ENCODE measurements at places on chromosomes 3 and 15. TPM values are rescaled to one million over a fixed set of nuclear protein-coding genes. Genes with fewer than 3 reads are reported as not detected.

DNA sequence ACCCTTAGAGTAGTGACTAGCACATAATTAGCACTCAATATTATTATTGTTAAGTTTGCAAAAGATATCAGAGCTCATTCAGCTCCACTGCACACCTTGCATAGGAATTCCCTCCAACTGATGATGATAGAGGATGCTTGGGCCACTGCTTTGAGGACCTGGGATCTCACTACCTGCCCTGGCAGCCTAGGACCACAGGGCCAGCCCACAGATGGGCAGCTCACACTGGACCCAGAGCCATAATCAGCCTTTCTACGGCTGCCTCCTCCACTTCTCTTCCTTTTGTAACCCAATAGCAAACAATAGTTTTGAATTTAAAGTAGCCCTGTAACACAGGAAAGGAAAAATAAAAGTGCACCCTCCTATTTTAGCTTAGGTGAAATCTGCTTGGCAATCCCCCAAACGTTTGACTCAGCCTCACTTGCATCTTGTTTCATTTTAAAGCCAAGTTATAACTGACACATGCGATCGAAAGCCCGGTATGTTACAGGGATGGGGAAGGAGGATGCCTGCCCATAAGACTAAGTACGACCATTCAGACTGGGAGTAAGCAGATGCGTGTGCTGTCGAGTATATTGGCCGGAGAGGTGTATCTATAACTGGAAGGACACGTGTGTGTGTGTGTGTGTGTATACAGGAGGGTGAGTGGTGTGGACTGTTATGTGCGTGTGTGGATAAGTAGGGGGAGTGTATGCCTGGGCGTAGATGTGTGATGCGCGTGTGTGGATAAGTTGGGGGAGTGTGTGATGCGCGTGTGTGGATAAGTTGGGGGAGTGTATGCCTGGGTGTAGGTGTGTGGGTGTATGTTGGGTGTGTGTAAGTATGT, 65.9 kb downstream of the CPN2 start:
- no peak for DNase-seq
- H3K4me1 ChIP-seq: peaks cover 3% of the 10 kb centered on the region
- no peaks in the 10 kb centered on the region for H3K36me3 ChIP-seq
- H3K27me3 ChIP-seq: no peaks in the 10 kb centered on the region
- H3K4me3 ChIP-seq: no peak overlapping the region

GRCh38 chr3:173796890-173797289, 399.3 kb downstream of the NLGN1 start:
- no peaks in the 10 kb centered on the region for H3K27me3 ChIP-seq
- H3K4me1 ChIP-seq: no peaks in the 10 kb centered on the region
- H3K4me3 ChIP-seq: no peak overlapping the region
- H3K36me3 ChIP-seq: no peaks in the 10 kb centered on the region
- no peak overlapping the region for H3K27ac ChIP-seq

DNA sequence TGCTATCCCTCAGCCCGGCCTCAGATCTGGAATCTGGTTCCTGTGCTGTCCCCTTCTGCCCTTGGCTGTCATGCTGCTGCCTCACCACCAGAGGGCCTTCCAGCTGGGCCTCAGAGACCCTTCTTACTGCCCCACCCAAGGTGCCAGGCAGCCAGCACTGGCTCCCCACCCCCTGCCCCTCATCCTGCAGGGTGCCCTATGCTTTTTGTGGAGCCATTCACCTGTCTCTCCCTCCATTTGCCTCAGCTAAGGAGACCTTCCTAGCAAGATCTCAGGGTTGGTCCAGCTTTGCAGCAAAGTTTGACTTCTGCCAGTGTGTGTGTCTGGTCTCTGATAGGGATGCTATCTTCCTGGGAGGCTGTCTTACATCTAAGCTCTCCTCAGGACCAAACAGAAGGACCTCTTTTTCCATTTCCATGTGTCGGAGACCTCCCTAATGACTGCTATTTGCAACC, 1.9 kb upstream of the VWA5B2 start:
- H3K27me3 ChIP-seq: peaks cover 67% of the 10 kb centered on the region
- DNase-seq: peak; percentile 79
- no peak overlapping the region for H3K27ac ChIP-seq
- H3K36me3 ChIP-seq: no peaks in the 10 kb centered on the region

DNA sequence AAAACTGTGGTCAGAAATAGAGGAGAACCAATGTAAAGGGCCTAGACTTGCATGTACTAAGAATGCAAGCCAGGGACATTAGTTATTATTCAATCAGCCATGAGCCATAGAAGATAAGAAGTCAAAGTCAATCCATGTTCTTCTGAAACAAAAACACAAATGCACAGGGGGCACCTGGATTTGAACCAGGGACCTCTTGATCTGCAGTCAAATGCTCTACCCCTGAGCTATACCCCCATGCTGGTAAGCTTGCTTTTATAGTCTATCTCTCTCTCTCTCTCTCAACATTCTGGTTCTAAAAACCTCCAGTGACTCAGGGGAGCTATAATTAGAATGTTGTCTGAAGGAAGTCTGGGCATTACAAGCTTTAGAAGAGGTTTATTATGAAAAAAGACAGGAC, 85.6 kb upstream of the ACP3 start:
- no peak overlapping the region for H3K4me3 ChIP-seq
- H3K36me3 ChIP-seq: no peaks in the 10 kb centered on the region
- H3K27ac ChIP-seq: no peak overlapping the region
- no peak for DNase-seq
- no peaks in the 10 kb centered on the region for H3K27me3 ChIP-seq

DNA sequence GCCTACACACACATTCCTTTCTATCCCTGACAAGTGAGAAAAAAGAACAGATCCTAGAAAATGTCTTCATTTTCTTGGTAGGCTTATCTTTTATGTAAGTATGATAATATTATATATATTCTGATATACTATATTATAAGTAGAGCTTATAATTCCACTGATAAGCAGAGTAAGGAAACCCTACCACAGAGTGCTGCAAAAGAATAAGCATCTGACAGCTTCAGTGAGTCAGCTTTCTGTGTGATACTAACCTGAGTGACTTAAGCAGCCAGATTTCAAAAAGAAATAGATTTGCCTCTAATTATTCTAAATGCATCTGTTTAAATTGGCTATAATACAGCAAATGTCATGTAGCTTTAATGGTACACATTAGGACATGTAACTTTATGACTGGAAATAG, 656.0 kb downstream of the MCTP2 start:
- DNase-seq: no peak
- H3K27me3 ChIP-seq: no peaks in the 10 kb centered on the region
- no peak overlapping the region for H3K27ac ChIP-seq
- H3K4me1 ChIP-seq: no peaks in the 10 kb centered on the region

RTP3 gene
- not detected for total RNA-seq

PLA1A gene
- total RNA-seq: not detected

SEC11A gene
- 175 TPM for total RNA-seq

GRCh38 chr3:54432975-54433374, 310.6 kb downstream of the CACNA2D3 start:
- DNase-seq: no peak
- no peak overlapping the region for H3K27ac ChIP-seq
- no peak overlapping the region for H3K4me3 ChIP-seq
- no peaks in the 10 kb centered on the region for H3K36me3 ChIP-seq

ABHD5 gene
- total RNA-seq: 39.9 TPM

IL5RA gene
- total RNA-seq: not detected

- H3K27me3 ChIP-seq: no peaks in the 10 kb centered on the region
- H3K36me3 ChIP-seq: no peaks in the 10 kb centered on the region
- H3K4me3 ChIP-seq: no peak overlapping the region
- no peak overlapping the region for H3K27ac ChIP-seq
These were observed 126.8 kb upstream of the ARHGEF3 start for GRCh38 chr3:56928379-56929068.

- H3K4me3 ChIP-seq: no peak overlapping the region
- DNase-seq: peak; percentile 93
- no peaks in the 10 kb centered on the region for H3K36me3 ChIP-seq
- H3K27ac ChIP-seq: peak overlapping the region; percentile 79
- H3K27me3 ChIP-seq: no peaks in the 10 kb centered on the region
- peaks cover 47% of the 10 kb centered on the region for H3K4me1 ChIP-seq
These were observed 101.2 kb downstream of the SMAD6 start for GRCh38 chr15:66803182-66803729.

BUB1B gene
- total RNA-seq: 72.8 TPM

DNA sequence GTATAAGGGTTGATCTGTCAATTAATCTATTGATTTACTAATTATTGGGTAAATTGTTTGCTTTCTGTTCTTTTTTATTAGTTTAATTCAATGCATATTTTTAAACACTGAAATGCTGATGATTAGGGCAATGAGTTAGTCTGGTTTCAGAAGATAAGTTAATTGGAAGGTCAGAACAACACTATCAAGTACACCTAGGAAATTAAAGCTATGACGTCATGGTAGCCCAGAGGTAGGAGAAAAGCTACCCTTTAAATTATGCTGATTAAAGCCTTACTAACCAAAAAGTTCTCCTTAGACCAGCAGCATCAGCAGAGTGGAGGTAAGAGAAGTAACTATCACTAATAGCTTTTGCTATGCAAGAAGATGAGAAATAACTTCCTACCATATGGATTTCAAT, 770.4 kb upstream of the ARPP21 start:
- no peaks in the 10 kb centered on the region for H3K4me1 ChIP-seq
- no peak overlapping the region for H3K27ac ChIP-seq
- DNase-seq: no peak
- no peaks in the 10 kb centered on the region for H3K27me3 ChIP-seq

KCNMB3 gene
- total RNA-seq: 14.3 TPM

SCAANT1 gene
- total RNA-seq: not detected

- DNase-seq: no peak
- H3K4me1 ChIP-seq: no peaks in the 10 kb centered on the region
- no peak overlapping the region for H3K4me3 ChIP-seq
These were observed 68.0 kb downstream of the CHL1 start for GRCh38 chr3:264394-265156.

- H3K27me3 ChIP-seq: peaks cover 5% of the 10 kb centered on the region
- no peaks in the 10 kb centered on the region for H3K4me1 ChIP-seq
- no peak overlapping the region for H3K4me3 ChIP-seq
These were observed 86.6 kb downstream of the CHRD start for GRCh38 chr3:184466413-184466960.

P2RY12 gene
- not detected for total RNA-seq

DNA sequence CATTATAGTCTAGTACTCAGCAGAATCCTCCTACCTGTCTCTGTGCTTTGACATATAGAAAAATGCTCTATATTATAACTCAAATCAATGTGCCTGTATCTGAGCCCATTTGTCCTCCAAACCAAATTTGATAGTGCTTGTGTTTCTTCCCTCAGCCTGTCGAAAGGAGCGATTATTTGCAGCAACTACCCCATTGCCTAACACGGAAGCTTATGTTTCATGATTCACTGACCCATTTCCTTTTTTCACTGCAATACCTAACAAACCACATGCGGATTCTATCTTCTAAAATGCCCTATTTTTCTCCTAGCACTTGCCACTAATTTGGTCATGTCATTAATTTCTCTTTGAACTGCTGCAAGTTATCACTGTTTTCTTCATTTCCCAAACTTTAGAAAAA, 1220.6 kb upstream of the CADM2 start:
- H3K27me3 ChIP-seq: no peaks in the 10 kb centered on the region
- no peak overlapping the region for H3K4me3 ChIP-seq
- H3K4me1 ChIP-seq: no peaks in the 10 kb centered on the region
- H3K27ac ChIP-seq: no peak overlapping the region

GRCh38 chr3:194117104-194117845, 18.7 kb upstream of the HES1 start:
- peaks cover 19% of the 10 kb centered on the region for H3K27me3 ChIP-seq
- DNase-seq: no peak
- H3K4me1 ChIP-seq: no peaks in the 10 kb centered on the region
- H3K4me3 ChIP-seq: no peak overlapping the region
- H3K27ac ChIP-seq: no peak overlapping the region

GRCh38 chr15:59524331-59524731, 86.3 kb downstream of the FAM81A start:
- H3K27ac ChIP-seq: no peak overlapping the region
- no peak for DNase-seq
- H3K36me3 ChIP-seq: no peaks in the 10 kb centered on the region
- peaks cover 21% of the 10 kb centered on the region for H3K27me3 ChIP-seq
- H3K4me3 ChIP-seq: no peak overlapping the region

CLRN1 gene
- not detected for total RNA-seq

GRCh38 chr15:75982468-75982867, 29.8 kb downstream of the NRG4 start:
- no peak overlapping the region for H3K27ac ChIP-seq
- no peaks in the 10 kb centered on the region for H3K4me1 ChIP-seq
- H3K4me3 ChIP-seq: no peak overlapping the region

DNA sequence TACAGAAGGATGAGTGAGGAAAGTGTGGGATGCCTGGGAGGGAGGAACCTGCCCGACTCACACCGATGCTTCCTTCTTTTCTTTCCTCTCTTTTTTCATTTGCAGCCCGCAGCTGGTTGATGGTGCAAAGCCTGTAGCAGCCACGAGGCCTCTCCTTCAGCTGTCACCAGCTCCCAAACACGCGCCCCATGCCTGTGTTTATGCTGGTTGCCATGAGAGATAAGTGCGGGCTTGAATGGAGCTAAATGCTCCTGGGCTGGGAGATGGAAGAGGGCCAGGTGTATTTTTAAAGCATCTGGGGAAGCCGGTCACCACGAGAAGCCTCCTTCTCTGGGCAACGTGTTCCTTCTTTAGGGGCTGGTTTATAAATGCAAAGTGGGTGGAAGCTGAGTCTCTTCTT, 9.3 kb downstream of the COLQ start:
- no peak overlapping the region for H3K4me3 ChIP-seq
- H3K27me3 ChIP-seq: peaks cover 70% of the 10 kb centered on the region
- no peaks in the 10 kb centered on the region for H3K36me3 ChIP-seq
- H3K27ac ChIP-seq: no peak overlapping the region
- DNase-seq: no peak

DNA sequence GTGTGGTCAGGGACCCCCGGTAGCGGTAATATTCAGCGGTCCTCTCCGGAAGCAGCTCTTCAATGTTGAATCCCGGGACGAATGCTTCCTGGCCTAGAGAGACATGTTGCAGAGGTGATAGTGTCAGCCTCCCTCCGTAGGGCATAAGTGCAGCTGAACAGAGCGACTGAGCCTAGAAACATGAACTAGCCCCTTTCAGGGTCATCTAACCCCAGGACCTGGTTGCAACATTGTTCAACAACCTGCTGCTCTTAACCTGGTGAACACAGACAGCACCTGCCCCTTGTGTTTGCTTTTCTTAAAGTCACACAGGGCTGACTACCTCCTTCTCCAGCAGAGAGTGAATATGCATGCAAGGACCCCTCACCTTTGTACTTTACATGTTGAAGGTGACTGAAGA, 41.3 kb downstream of the CA12 start:
- H3K4me1 ChIP-seq: peaks cover 37% of the 10 kb centered on the region
- H3K4me3 ChIP-seq: no peak overlapping the region
- H3K27me3 ChIP-seq: no peaks in the 10 kb centered on the region
- no peaks in the 10 kb centered on the region for H3K36me3 ChIP-seq
- no peak for DNase-seq
- no peak overlapping the region for H3K27ac ChIP-seq

CPLX3 gene
- not detected for total RNA-seq

DNA sequence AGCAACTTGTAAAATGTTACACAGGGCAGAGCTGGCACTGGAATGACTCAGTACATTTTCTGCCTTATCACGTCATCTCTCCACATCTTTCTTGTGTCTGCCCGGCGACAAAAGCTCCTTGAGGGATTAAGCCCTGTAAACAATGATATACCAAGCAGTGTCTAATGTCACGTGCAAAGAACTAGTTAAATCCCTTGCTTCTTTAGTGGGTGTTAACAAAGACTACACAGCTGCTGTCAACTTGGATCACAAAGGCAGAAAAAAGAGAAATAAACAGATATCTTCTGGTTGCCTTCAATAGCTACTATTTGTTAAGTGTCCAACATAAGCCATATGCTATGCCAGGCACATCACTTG, 48.1 kb upstream of the FRMD4B start:
- no peak overlapping the region for H3K27ac ChIP-seq
- DNase-seq: no peak
- no peaks in the 10 kb centered on the region for H3K27me3 ChIP-seq
- H3K4me1 ChIP-seq: no peaks in the 10 kb centered on the region
- no peaks in the 10 kb centered on the region for H3K36me3 ChIP-seq
- no peak overlapping the region for H3K4me3 ChIP-seq
